ENCODE measurements at places on chromosomes 5 and 9.

GRCh38 chr5:58241389-58241788, 218.5 kb downstream of the PLK2 start:
- DNase-seq: no peak

DNA sequence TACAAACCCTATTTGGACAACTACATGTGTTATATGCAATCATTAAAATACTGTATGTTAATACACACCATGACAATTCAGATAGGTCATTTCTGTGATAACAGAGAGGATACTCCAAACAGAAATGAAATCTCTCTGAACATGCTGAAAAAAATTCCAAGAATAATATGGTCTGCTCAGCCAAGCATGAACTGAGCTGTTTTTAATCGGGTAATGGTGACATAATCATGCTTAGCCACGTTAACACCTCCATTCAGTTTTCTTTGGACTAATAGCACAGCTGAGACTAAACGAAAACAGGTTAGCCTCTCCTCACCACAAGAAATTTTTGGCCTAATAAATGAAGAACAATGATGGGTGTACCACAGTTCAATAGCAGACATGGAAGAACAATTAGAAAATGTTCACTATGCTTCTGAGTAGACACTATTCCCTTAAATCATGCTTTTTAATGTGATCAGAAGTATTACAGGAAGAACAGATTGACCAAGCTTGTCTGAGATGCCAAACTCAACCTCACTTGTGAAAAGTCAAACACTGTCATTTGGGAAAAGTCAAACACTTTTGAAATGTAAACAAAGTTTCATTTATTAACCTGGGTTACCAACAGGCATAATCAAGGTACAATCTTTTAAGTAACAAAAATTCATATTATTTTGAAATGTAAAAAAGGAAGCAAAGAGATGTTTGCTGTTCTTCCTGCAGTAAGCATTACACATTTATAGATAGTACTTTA, 19.4 kb downstream of the RAB14 start:
- DNase-seq: no peak

GRCh38 chr9:35994959-35995358, 37.0 kb upstream of the OR2S2 start:
- no peak for DNase-seq

DNA sequence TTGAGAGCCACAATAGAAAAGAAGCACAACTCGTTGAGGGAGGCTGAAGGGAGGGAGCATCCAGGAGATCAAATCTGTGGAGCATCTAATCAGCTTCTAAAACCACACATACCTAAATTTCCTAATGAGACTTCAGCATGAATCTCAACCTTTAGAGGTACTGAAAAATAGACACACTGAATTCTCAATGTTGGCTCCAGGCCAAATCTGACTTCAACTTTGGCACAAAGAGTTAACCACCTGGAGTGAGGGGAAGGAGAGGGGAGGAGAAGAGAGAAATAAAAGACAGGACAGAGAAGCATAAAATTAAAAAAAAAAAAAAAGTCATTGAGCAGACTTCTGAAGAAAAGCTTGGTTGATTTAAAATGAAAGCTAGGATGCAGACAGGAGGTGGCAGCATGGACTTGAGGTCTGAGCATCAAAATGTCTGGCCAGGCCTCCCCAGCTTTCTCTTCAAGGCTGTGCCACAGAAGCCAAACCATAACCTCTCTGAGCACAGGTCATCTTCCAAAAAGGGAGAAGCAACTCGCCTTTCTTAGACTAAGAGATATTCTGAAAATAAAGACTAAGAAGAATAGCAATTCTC, 205.6 kb downstream of the DENND1A start:
- no peak for DNase-seq

DNA sequence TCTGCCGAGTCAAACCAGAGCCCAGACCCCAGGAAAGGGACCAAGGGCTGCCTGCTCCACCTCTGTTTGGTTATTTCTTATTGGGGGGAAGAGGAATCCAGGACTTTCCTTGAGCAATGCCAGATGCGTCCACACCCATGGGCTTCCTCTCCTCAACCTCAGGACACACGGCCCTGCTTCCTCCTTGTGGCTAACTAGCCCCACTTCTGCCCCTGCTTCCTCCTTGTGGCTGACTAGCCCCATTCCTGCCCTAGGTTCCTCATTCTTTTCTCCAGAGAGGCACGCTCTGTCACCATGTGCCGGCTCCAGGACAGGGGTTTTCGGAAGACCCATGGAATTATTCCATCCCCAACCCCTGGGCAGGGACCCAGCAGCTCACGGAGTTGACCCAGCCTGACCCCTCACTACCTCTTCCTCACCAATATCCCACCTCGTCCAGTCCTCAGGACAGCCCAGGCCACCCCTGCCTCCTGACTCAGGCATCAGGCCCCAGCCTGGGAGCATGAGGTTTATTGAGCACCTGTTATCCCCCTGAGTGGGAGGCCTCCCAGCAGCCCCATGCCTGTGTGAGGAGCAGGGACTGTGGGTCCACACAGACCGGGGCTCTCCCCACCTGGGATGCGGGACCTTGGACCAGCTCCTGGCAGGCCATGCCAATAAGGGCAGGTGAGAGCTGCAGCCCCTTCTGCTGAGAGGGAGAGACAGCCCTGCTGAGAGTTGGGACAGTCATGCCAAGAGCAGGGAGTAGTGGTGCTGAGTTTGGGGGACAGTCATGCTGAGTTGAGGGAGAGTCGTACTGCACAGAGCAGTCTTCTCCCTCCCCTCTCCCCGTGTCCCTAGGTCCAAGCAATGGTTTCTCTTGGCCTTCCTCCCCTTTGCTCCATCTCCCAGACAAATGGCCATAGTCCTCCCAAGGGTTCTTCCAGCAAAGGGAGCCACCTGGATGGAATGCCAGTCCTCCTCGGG, 11.8 kb upstream of the FCN1 start:
- DNase-seq: no peak

DNA sequence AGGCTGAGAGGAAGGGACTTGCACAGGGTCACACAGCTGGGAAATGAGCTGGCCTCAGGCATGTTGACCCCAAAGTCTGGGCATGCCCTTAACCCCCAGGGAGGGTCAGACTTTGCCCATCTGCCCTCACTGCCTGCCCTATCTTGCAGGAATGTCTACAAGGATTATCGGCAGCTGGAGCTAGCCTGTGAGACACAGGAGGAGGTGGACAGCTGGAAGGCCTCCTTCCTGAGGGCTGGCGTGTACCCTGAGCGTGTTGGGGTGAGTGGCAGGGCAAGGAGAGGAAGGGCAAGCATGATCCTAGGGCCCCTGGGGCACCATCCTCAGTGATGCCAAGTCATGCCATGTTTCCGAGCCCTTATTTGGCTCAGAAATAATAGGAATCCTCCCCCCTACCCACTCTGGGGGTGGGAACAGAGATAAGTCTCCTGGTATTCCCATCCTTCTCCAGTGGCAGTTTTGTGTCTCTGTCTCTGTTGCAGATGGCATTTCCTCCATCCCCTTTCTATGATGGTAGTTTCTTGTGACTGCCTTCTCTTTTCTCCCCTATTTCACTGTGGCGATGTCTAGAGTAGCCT, 28.5 kb downstream of the GOLGA2 start:
- no peak for DNase-seq

DNA sequence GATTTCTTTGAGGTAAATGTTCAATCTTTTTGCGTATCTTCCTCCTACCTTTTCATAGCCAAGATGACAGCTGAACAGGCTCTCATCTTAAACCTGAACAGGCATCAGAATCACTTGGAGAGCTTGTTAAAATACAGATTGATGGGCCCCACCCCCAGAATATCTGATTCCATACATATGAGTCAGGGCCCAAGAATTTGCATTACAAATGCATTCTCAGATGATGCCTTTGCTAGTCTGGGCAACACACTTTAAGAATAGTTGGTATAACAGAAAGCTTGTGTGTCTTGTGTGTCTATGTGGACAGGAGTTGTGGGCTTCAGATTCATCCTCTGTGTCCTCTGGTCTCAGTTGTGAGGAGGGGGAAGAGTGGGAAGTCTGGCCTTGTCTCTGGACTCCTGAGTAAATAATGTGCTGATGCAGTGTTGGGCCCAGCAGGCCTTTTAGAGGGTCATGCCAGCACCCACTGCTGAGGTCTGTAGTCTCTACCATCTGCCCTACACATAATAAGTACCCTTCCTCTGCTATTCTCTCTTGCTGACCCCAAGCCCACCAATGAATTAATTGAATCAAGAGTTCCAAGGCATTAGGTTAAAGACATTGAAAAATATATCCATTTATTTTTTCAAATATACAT, 43.1 kb downstream of the PTCD2 start:
- no peak for DNase-seq

DNA sequence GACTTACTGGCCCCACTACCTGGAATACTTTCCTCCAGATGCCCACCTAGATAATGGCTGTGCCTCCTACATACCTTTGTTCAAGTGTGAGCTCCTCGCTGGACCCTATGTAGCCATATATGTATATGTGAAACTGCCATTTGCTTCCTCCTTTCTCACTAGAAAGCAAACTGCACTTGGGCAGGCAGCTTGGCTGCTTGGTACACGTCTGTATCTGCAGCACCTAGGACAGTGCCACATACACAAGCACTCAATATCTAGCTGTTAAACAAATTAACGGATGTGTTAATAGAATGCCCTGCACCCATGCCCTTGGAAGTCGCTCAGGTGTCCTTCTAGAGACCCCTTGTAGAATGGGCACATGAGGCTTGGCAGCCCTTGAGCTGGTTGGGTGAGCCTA, 301.5 kb downstream of the SEMA5A start:
- no peak for DNase-seq

DNA sequence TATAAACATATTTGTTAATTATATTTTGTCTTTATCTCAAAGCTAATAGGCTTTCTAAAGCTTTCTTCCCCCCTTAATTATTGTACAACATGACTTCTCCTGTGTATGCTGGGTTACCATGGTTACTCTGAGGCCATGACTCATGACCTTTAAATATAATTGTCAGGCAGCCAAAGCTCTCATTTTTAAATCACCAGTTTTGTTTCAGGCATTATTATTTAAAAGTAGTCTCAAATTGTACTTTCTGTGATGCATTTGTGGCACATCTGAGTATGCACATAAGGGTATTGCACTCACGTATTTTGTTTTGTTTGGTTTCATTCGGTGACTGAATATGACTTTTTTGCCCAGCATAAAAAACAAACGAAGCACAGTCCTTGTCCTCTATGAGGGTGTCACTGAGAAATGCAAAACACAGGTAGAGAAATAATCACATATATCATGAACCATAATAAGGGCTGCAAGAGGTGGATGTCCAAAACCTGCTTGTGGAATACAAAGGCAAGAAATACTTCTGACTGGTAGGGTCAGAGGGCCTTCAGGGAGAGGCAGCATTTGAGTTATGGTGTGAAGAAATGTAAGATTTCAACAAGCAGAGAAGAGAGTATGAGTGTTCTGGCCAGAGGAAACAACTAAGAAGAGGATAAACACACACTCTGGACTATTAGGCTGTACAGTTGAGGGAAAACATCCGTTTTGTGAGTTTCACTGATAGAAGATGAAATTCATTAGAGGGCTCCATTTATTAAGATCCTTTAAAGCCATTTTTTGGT, 2.1 kb downstream of the CCDC192 start:
- DNase-seq: no peak

DNA sequence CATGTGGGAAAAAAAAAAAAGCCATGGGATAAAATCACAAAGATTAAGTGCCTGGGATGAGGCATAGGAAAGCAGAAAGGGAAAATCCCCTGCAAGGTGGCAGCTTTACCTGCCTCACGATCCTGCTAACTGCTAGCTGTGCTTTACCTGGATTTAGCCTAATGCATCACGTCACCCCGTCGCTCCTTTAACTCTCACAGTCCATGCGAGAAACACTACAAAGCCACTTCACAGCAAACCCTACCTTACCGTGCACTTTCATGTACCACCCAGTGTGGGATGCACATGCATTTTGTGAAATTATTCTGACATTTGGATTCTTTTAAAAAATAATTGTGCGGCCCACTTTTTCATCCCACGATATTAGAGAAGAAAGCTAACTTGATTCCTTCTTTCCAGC, 31.0 kb downstream of the ATPSCKMT start:
- no peak for DNase-seq

DNA sequence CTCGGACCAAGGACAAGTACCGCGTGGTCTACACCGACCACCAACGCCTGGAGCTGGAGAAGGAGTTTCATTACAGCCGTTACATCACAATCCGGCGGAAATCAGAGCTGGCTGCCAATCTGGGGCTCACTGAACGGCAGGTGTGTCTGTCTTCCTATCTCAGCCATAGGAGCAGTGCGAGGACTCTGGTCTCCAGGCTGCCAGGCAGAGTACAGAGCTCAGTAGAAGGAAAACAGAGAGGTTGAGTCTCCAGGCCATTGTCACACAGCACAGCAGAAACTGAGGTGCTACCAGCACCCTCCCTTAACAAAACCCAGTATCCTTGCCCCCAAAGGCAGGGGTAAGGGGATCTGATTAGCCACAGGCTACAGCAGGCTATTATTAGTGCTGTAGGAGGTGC, 7.1 kb upstream of the SLC6A7 start:
- DNase-seq: no peak

DNA sequence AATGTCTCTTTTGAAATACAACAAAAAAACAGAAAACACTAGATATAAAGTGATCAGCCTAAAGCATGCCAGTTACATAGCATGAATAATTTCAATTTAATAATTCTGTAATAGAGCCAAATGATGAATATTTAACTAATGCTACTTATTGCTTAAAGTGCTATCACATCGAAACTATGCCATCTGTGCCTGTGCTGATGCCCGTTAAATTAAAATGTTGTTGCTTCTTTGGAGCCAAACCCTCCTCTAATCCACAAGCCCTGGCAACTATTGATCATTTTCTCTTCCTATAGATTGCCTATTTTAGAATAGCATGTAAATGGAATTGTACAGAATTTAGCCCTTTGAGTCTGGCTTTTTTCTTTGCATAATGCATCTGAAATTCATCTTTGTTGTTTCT, 356.2 kb downstream of the CHSY3 start:
- DNase-seq: no peak

DNA sequence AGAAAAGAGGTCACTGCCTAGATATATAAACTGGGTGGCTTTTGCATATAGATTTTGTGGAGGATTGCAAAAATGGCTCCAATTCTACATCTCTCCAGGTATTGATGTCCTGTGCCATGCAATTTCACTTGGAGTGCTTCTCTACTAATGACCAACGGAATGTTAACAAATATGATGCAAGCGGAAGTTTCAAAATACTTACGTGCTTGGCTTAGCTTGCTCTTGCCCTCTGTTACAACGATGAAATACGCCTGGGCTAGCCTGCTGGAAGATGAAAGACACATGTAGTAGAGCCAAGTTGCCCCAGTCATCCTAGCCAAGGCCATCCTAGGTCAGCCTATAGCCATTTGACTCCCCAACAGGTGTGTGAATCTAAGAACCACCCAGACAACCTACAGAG, 3.6 kb upstream of the POC5 start:
- DNase-seq: no peak

GRCh38 chr9:126454215-126454614, 127.6 kb downstream of the MVB12B start:
- DNase-seq: no peak

GRCh38 chr5:33153372-33153771, 287.4 kb upstream of the TARS1 start:
- DNase-seq: no peak

GRCh38 chr5:126031989-126032716, 391.1 kb upstream of the GRAMD2B start:
- DNase-seq: no peak
